ENCODE measurements at places on chromosomes 2 and 18.

GRCh38 chr18:40407909-40408308, 1547.1 kb upstream of the PIK3C3 start:
- DNase-seq: peak; percentile 7

- no peak for DNase-seq
Observed at GRCh38 chr2:98026292-98026691, 30.5 kb upstream of the TMEM131 start.

GRCh38 chr2:15769676-15770547, 170.4 kb upstream of the MYCN start:
- DNase-seq: no peak

- DNase-seq: no peak
Observed at GRCh38 chr18:26540043-26540628, 8.2 kb downstream of the KCTD1 start.

- DNase-seq: peak; percentile 58
Observed at GRCh38 chr2:43041661-43042360, 184.6 kb downstream of the ZFP36L2 start.

GRCh38 chr2:68774569-68775271, 40.1 kb downstream of the ARHGAP25 start:
- no peak for DNase-seq

DNA sequence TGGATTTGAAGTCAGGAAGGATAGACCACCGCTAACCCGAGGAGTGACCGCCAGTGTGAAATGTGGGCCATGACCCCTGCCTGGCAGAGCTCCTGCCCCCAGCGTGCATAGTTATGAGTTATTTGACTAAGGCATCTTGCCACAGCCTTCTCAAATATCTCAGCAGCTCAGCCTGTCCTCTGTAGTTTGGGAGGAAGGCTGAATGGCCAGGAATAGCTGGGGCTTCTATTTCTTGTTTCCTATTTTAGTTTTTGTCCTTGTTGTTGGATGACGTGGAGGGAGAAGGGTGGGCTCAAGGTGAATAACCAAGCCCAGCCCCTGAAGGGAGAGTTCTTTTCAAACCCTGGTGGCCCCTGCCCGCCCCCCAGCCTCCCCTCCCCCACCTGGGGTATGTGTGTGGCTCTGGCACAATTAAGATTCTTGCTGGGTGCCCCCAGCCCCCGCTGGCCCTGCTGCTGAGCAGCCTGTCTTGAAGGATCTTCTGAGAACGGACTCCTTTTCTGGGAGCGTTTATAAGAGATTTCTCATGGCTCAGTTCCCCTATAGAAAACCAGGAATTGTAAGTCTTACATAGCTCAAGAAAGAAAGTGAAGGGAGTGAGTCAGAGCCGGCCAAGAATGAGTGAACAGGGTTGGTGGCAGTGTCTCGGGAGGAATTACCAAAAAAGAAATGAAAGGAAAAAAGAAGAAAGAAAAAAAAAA, 157.4 kb downstream of the GLI2 start:
- no peak for DNase-seq

DNA sequence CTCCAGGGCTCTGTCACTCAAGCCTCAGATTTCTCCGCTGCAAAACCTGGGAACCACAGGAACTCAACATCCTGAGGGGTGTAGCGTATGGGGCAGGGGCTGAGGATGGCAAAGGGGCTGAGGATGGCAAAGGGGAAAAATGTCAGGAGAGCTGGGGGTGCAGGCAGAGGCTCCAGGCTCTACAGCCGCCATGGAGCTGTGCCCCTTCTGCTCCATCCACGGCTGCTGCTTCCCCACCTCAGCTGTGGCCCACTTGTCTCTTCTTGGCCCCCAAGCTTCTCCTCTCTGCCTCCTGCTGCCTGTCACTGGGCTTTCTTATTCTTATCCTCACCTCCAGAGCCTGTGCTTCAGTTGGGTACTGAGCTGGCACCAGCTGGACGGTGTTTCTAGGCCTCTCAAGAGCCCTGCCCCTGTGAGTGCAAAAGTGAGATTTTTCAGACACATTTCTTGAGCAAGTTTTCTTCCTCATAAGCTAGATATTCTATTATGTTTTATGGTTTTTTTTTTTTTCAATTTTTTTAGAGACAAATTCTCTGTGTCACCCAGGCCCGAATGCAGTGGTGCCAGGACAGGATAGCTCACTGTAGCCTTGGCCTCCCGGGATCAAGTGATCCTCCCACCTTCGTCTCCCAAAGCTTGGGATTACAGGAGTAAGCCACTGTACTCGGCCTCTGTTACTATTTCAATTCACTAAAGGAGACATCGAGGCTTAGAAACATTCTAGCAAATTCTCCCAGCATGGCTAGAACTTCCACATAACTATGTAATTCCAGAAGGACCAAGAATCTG, 49.0 kb downstream of the MARCO start:
- DNase-seq: no peak

DNA sequence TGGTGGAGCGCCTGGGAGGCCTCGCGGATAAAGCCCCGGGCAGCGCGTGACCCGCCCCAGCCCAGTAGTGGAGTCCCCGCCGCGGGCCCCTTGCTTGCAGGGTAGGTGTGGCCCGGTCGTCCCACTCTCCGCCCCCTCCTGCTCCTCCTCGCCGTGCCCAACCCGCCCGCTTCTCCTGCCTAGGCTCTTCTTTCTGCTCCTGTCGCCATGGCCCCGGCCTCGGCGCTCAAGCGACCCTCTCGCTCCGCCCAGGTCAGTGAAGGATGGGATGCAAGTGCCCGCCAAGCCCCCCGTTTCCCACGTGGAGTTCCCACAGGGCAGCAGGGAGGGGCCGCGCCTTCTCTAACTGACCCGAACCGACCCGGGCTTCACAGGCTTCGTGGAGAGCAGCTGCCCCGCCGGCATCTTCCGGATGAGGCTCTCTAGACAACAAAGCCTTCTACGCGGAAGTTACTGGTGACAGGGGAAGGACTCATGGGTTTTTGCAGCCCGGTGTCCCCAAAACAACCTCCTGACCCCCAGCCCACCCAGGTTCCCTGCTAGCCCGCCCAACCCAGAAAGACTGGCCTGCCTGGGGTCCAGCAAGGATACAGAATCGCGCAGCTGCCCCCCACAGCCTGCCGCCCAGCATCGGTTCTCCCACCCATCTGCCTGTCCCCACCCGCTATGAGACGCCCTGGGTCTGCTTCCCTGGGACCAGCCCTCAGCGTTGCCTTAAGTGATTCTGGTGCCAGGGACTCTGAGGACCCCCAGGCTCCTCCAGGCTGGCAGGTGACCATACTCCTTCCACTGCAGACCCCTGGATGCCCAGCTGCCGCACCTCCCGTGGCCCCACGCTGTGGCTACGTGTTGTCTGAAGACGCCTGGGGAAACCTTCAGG, 32.8 kb downstream of the TTC32 start:
- peak; percentile 24 for DNase-seq

- DNase-seq: no peak
Observed at GRCh38 chr2:37421686-37422085, 77.3 kb downstream of the QPCT start.

DNA sequence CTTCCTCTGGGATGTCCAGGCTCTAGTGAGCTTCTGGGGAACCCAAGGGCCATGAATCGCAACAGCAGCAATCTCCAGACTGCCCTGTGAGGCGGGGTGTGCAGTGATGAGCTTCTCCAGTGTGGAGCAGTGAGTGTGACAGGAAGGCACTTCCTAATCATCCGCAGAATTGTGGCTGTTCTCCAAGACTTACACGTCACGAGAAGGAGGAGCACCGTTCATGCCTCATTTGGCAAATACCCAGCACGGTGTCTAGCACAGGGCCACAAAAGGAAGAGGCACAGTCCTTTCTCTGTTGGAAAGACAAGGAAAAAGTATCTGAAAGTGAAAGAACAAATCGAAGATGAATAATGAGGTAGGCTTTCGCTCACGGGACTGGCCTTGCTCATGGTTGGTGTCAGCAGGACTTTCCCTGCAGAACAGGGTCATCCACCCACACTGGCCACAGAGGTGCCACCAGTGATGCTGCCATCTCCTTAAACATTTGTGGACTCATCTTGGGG, 125.1 kb upstream of the HAAO start:
- no peak for DNase-seq

- no peak for DNase-seq
Observed at GRCh38 chr2:231512222-231512621, 18.0 kb downstream of the NMUR1 start.

GRCh38 chr18:50791599-50792438, 28.0 kb downstream of the MRO start:
- DNase-seq: no peak

- DNase-seq: no peak
Observed at GRCh38 chr2:14816069-14817060, 183.8 kb downstream of the LRATD1 start.

DNA sequence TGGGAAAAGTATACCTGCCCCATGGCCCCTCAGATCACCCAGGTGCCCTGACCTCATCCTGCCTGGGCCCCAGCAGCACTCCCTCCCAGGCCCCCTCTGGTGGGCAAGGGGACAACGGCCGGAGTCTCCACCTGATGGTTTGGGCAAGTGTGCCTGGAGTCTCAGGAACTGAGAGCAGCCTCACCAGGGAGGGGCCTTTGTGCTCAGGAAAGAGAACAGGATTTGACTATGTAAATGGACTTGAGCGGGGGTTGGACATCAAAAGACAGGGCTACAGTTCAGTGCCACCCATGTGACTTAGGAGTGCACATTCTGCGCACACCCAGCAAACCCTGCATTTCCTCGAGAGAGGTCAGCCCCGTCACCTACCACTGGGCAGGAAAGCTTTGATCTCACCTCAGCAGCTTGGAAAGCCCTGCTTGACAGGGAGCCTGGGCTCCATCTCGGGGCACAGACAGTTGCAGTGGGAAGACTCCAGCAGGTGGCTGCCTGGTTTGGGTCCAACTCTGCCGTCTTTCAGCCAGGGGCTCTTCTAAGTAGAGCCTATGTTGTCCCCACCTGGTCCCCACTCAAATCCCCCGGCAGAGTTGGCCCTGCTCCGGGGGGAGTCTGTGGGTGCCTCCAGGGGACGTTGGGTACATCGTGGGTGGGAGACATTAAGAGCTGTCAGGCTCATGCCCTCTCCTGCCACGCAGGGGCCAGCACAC, 3.3 kb downstream of the INPP5D start:
- DNase-seq: no peak

Measured in NCI-H1417 (cell line).